ENCODE measurements at places on chromosomes 1 and 21.
A peak's percentile ranks its signal among the peaks of the same experiment; 100 is the strongest.

- peak; percentile 33 for DNase-seq
Measured at GRCh38 chr1:58818075-58818474, 34.2 kb upstream of the JUN start.

GRCh38 chr1:206589206-206589605 lies 23.1 kb downstream of the EIF2D start:
- peak; percentile 79 for DNase-seq

DNA sequence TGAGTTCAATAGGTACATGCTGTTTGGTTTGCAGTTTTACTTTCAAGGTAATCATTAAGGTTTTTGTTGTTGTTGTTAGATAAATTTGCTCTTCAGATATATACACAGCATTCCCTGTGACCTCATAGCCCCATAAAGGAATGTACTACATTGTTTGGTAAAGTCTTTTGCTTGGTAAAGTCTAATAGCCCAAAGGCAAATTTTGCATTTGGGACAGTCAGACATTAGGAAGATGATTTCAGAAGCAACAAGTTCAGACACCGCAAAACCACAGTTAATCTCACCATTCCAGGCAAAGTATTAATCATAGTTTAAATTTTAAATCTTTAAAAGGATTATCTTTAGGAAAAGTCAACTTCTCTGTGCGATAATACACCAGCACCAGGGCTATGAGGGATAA lies 32.6 kb upstream of the PYHIN1 start:
- peak; percentile 22 for DNase-seq

GRCh38 chr21:44751799-44752636 lies 40.6 kb upstream of the TSPEAR start:
- DNase-seq, result no peak

DNA sequence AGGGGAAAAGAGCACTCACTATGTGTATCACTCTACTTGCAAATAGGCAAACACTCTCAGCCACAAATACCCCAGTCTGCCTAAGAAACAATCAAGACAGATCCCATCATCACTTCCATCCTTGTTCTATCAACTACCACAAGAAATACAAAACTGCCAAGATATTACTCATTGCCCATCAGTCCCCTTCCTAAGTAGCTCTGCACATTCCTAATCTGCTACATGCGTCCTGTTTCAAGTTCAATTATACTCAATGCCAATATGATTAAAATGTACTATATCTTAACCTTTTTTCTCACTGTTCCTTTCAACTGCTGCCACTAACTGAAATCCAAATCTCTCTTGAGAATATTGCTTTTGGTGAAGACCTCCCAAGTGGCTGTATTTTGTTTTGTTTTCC lies 1688.4 kb downstream of the PLA2G4A start:
- no peak for DNase-seq

- DNase-seq, result no peak
Measured at GRCh38 chr1:9643351-9644256, 7.9 kb upstream of the PIK3CD start.

DNA sequence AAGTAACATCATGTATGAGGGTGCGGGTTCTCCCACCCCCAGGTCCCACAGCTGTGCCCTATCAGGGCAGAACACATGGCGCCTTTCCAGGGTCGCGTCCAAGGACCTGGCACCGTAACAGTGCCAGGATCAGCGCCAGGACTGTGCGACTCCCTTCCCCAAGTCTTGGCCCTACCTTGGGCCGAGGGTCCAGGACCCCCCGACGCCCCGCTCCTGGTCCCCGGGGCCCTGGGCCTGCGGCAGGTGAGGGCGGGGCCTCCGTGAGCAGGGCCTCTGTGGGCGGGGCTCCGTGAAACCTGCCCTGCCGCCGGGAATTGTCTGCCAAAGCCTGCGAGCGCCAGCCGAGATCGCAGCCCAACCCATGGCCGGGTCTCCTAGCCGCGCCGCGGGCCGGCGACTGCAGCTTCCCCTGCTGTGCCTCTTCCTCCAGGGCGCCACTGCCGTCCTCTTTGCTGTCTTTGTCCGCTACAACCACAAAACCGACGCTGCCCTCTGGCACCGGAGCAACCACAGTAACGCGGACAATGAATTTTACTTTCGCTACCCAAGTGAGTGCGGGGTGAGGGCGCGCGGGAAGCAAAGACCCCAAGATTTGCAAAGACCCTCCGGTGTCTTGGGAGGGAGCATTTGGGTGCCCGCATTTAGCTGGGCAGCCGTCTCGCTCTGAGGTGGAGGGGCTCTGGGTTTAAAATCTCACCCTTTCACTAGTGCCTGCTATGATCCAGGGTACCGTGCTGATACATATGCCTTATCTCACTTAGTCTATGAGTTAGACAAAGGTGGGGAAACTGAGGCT lies at the start of gene RHBG:
RHBG (plus strand) TSS at position 323 of the 796 bp plus-strand sequence; CDS start at position 362, 39 bp downstream.
- peak; percentile 42 for DNase-seq

- no peak for DNase-seq
Measured at GRCh38 chr1:167820684-167821355, 93.1 kb downstream of the ADCY10 start.

GRCh38 chr1:59265622-59266021 lies 31.3 kb upstream of the FGGY start:
- no peak for DNase-seq

- DNase-seq, result peak; percentile 51
Measured at GRCh38 chr1:22416555-22417454, 34.8 kb upstream of the ZBTB40 start.

DNA sequence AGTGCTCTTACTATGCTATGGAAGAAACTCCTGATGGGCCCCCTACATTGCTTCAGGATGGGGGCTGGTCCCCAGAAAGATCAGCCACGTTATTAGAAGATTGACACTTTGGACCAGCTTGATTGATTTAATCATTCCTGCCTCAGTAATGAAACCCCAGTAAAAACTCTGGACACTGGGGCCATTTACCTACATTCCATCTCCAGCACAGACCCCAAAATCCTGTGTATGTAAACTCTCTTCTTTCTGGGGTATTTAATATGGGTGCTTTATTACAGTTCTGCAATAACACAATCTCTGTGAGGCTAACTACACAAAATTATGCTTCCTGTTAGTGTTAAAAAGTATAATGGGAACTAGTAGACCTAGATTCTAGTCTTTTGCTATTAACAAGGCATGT lies 96.6 kb downstream of the KCNK1 start:
- no peak for DNase-seq

- no peak for DNase-seq
Measured at GRCh38 chr1:234163267-234163919, 209.9 kb upstream of the COA6 start.

DNA sequence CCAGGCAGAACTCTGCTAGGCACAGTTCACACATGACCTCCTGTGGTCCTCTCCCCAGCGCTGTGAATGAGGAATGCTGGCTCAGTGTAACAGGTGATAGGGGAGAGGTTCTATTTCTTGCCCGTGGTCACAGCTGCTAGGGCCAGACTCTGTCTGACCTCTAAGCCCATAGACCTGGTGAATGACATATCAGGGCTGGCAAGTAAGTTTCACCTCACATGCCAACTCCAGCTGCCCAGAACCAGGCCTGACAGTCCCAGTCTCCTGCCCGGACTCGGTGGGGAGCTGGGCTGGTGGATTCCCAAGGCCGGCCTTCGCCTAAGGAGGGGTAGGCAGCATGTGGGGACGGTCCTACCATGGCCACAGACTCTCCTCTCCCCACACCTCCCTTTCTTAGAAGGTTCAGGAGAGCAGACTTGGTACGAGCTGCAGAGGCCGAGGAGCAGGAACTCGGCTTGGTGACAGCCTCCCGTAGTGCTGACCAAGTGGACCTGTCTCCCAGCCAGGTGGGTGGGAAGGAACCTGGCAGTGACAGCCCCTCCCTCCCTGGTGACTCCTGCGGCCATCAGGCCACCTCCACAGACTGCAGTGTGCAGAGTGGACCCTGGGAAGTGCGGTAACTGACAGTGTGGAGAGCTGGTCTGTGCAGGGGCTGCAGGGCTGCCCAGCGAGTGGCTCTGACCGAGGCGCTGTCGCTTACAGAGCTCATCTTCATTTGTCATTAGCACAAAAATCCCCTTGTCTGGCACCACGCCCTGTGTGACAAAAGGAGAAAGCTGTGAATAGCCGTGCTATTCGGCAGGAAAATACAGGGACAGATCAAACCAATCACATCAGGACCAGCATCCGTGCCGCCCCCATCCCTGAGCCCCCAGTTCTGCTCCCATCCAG lies 74.6 kb downstream of the SCCPDH start:
- DNase-seq, result no peak

GRCh38 chr1:116168277-116169032 lies 57.3 kb downstream of the MAB21L3 start:
- peak; percentile 38 for DNase-seq
